ENCODE measurements at places on chromosomes 2 and 18. TPM values are rescaled to one million over a fixed set of nuclear protein-coding genes. Genes with fewer than 3 reads are reported as not detected.

GRCh38 chr2:37180006-37180639, 8.3 kb downstream of the SULT6B1 start:
- no peaks in the 10 kb centered on the region for H3K4me1 ChIP-seq
- no peak overlapping the region for H3K27ac ChIP-seq
- no peaks in the 10 kb centered on the region for H3K36me3 ChIP-seq
- H3K4me3 ChIP-seq = no peak overlapping the region
- H3K27me3 ChIP-seq = no peaks in the 10 kb centered on the region

DNA sequence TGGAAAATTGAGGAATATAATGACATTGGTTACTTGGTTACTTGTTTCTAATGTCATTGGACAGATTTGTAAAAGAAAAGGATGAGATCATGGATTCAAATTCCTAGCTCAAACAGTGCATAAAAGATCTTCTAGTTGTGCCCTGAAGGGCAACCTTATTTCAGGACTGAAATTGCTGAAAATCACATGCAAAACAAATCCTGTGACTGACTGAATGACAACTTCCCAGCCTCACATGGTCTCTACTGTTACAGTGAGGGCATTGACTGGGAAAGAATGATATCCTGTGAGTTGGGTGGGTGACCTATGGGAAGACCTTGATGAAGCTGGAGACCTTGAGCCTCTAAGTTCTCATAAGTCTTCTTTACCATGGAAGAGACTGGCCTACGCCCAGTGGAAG, 90.4 kb upstream of the HAAO start:
- no peak for DNase-seq
- H3K4me3 ChIP-seq = no peak overlapping the region
- no peaks in the 10 kb centered on the region for H3K36me3 ChIP-seq
- peaks cover 37% of the 10 kb centered on the region for H3K4me1 ChIP-seq
- H3K27me3 ChIP-seq = no peaks in the 10 kb centered on the region

DNA sequence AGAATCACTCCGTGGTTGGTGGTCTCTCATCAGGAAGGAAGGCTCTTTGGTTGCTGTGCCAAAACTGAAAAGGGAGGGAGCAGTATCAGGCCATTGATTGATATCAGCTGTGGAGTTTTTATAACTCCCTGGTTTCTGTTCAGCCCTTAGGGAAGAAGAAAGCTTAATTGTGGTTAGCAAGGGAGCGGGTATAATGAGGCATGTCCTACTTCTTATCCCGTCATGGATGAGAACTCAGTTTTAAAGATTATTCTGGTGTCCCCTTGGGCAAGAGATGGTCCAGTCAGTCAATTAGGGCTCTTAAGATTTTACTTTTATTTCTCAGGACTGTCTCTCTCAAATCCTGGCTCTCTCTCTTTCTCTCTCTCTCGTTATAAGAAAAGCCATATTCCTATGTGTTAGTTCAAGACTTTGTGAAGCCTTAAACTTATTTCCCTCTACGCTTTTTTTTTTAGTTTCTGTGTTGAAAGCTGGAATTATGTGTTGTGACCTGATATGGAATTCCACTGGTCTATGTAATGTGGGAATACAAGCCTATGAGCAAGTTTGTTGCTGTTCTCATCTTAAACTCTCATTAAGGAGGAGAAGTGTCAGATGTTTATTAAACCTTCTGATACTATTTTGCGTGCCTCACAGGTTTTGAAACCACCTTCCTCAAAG, 514.0 kb upstream of the CDH2 start:
- H3K36me3 ChIP-seq = no peaks in the 10 kb centered on the region
- no peak for DNase-seq
- H3K4me3 ChIP-seq = no peak overlapping the region
- no peaks in the 10 kb centered on the region for H3K4me1 ChIP-seq

Gene NEU2
- not detected for total RNA-seq

Gene CXCR4
- 24.0 TPM for total RNA-seq

Gene PLCL1
- total RNA-seq = 114 TPM

Gene IL36B
- total RNA-seq = not detected

GRCh38 chr18:61992923-61993322, 100.1 kb upstream of the RNF152 start:
- H3K27ac ChIP-seq = no peak overlapping the region
- H3K27me3 ChIP-seq = no peaks in the 10 kb centered on the region
- peaks cover 17% of the 10 kb centered on the region for H3K4me1 ChIP-seq
- no peak for DNase-seq
- no peak overlapping the region for H3K4me3 ChIP-seq

DNA sequence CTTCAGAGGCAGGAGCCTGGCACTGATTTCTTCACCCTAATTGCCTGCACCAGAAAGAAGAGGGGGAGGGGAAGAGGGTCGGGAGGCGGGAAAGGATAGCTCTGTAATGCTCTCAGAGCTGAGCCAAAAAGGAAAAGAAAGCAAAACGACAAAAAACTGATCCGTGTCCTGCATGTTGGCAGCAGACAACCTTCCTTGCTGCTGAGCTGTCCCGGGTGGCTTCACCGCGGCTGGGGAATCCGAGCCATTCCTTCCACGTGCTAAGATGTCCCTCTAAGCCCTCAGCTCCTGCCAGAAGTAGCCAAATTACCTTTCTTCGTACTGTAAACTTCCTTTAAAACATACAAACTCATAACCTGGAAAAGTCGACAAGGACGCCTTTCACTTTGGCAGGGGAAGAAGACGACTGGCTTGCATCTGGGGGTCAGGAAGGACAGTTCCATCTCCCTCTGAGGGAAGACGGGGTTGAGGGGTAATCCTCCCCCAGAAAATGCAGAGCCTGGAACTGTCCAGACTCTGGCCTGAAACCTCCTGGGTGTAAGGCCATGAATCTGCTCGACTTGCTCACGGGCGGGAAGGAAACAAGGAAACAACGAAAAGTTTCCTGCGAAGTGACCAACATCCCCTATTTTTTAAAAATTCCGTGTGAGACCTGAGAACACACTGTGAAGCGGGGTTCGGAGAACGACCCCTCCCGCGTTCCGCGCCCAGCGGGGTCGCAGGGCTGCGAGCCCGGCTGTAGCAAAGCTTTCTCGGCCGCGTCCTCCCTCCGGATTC, 7.7 kb downstream of the OTX1 start:
- no peaks in the 10 kb centered on the region for H3K36me3 ChIP-seq
- H3K4me1 ChIP-seq = peaks cover 58% of the 10 kb centered on the region
- no peak overlapping the region for H3K27ac ChIP-seq
- DNase-seq = no peak
- H3K27me3 ChIP-seq = peaks cover 100% of the 10 kb centered on the region

Gene ARHGAP15
- 3.1 TPM for total RNA-seq

GRCh38 chr2:234468503-234468902, 28.4 kb downstream of the ARL4C start:
- no peak overlapping the region for H3K4me3 ChIP-seq
- H3K27ac ChIP-seq = peak overlapping the region; percentile 71
- H3K36me3 ChIP-seq = no peaks in the 10 kb centered on the region
- H3K27me3 ChIP-seq = no peaks in the 10 kb centered on the region

Measured in heart right ventricle (tissue), 16 donors.